ENCODE measurements at places on chromosomes 12 and 14.

- no peak for DNase-seq
Observed at GRCh38 chr12:98406378-98406777, 109.0 kb upstream of the TMPO start.

- DNase-seq = no peak
Observed at GRCh38 chr14:101475456-101476257, 85.6 kb upstream of the DIO3 start.

DNA sequence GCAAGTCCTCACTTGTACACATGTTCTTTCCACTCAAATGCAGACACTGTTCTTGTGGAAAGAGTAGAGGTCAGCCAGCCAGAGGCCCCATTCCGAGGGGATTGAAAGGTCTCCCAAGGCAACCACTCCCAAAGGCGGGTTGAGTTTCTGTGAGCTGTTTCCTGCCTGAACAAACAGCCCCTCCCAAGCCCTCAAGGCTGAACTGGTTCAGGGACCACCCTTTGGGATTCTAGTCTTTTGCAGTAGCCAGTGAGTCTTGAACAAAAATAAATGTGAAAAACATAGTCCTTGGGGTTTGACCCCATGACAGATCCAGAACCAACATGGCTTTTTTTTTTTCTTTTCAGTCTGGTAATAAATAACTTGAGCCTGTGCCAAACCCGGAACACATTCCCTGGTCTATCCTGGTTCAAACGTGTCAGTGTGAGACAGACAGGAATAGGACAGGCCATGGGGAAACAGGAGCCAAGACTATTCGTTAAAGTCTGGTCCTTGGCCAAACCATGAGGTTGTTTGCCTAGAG, 17.6 kb upstream of the STK38L start:
- DNase-seq = no peak

- no peak for DNase-seq
Observed at GRCh38 chr14:105139212-105139825, 29.3 kb downstream of the JAG2 start.

DNA sequence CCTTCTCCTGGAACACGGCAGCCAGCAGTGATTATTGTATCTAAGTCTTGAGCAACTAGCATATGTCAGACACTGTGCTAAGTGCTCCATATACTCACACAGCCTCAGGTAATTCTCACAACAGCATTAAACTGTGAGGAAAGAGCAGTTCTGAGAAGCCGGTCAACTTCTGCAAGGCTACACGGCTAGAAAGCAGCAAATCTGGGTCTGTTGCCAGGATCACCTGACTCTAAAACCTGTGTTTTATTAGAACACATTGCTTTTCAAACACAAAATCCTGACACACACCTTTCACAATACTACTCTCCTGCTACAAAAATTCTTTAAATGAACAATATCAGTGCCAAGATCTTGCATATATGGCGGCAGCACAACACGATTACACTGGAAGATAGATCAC, 49.8 kb upstream of the CRACR2A start:
- DNase-seq = no peak
